Keratinocyte (primary cell): ENCODE measurements at places on chromosomes 11 and 22. TPM values are rescaled to one million over a fixed set of nuclear protein-coding genes. Genes with fewer than 3 reads are reported as not detected.

DNA sequence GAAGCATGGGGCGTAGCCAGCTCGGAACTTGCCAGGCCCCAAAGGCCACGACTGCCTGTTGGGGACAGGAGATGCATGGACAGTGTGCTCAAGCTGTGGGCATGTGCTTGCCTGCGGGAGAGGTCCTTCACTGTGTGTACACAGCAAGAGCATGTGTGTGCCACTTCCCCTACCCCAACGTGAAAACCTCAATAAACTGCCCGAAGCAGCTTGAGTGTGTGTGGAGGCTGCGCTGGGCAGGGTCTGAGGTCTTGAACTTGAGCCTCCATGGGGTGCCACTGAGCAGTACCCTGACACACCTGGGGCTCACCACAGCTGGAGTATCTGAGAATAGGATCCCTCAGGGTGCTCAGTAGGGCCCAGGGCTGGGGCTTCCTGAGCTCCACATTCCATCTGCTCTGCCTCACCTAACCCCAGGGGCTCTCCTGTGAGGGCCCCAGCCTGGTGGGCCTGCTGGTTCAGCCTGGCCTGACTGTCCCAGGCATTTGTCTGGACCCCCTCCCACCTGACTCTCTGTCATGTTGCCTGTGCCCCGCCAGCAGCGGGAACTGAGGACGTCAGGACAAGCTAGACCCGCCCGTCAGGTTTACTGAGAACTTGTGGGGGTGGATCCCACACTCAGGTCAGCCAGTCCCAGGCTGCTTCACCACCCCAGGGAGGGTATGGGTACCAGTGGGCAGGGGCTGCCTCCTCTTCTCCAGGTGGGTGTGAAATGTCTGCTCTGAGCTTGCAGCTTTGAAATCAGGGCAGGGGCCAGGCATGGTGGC lies 3.2 kb downstream of the RASSF7 start:
- no peak overlapping the region for H3K27ac ChIP-seq
- peaks cover 23% of the 10 kb centered on the region for H3K4me1 ChIP-seq
- H3K27me3 ChIP-seq, result no peaks in the 10 kb centered on the region
- H3K36me3 ChIP-seq, result peaks cover 4% of the 10 kb centered on the region
- no peak overlapping the region for H3K4me3 ChIP-seq

- peaks cover 10% of the 10 kb centered on the region for H3K4me1 ChIP-seq
- no peak overlapping the region for H3K4me3 ChIP-seq
- H3K27ac ChIP-seq, result no peak overlapping the region
- H3K27me3 ChIP-seq, result peaks cover 11% of the 10 kb centered on the region
- no peaks in the 10 kb centered on the region for H3K36me3 ChIP-seq
Measured at GRCh38 chr22:20967697-20968211, 699 bp downstream of the AIFM3 start.

DNA sequence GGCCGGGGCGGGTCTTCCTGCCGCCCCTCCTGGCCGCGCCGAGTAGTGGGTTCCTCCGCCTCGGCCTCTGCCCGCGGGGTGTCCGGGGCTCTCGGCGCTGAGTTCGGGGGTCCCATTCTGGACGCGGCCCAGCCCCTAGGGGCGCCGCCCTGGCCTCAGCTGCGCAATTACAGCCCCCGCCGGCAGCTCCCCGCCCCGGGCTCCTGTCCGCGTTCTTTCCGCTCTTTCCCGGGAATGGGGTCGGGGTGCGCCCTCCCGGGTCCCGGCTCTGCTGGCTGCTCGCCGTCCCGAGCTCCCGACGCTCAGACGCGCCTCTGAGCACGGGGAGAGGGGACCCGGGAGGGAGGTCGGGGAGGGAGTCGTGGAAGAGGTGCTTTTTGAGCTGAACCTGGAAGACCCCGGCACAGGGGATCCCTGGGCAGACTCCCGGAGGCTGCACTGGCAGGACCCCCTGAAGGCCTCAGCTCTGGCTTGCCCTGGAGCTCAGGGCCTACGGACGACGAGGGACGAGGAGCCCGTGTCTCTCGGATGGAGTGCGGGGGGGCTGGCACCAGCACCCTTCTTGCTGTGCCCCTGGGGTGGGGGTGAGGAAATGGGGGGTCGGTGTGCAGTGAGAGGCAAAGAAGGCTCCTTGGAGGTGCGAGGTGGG lies 558 bp downstream of the TSPAN4 start:
- no peaks in the 10 kb centered on the region for H3K27me3 ChIP-seq
- H3K4me3 ChIP-seq, result peak overlapping the region; percentile 95
- H3K4me1 ChIP-seq, result peaks cover 59% of the 10 kb centered on the region
- peak overlapping the region; percentile 74 for H3K27ac ChIP-seq
- no peak for DNase-seq
- peaks cover 25% of the 10 kb centered on the region for H3K36me3 ChIP-seq

DNA sequence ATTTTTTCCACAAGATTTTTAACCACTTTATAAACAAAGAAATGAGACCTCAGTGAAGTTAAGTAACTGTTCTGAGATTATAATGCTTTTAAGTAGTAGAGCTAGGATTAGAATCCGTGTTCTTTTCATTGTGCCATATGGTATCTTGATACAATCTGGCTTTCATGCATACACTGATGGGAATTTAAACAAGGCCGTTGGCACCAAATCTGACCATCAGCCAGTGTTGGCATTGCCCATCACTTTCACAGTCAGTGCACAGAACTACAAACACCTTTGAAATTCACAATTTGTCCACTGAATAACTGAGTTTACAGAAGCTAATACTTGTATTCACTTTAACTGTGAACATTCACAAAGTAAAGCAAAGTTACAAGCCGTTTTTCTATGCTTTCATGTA lies 1228.0 kb downstream of the TBC1D22A start:
- H3K4me3 ChIP-seq, result no peak overlapping the region
- no peaks in the 10 kb centered on the region for H3K27me3 ChIP-seq
- DNase-seq, result no peak
- H3K36me3 ChIP-seq, result no peaks in the 10 kb centered on the region

DNA sequence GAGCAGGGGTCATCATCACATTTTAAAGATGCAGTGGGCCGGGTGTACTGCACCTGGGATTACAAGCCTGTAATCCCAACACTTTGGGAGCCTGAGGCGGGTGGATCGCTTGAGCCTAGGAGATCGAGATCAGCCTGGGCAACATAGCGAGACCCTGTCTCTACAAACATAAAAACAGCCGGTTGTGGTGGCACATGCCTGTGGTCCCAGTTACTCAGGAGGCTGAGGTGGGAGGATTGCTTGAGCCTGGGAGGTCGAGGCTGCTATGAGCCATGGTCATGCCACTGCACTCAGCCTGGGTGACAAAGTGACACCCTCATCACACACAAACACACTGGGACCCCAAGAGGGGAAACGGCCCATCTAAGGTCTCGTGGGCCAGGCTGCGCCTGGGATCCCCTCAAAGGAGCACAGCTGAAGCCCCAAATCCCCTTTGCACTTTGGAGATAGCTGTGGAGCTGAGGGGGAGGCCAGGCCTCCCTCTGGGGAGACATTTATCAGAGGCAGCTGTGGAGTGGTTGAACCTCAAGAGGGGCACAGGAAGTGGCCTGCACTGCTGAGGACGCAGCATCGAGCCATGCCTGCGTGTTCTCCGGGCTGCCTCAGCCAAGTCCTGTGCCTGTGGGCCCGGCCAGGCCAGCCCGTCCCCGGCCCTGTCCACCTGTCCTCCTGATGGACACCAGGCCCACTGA lies 27.5 kb downstream of the OSBPL5 start:
- H3K4me1 ChIP-seq, result no peaks in the 10 kb centered on the region
- no peak overlapping the region for H3K4me3 ChIP-seq
- no peak for DNase-seq
- H3K36me3 ChIP-seq, result no peaks in the 10 kb centered on the region
- H3K27me3 ChIP-seq, result no peaks in the 10 kb centered on the region

DNA sequence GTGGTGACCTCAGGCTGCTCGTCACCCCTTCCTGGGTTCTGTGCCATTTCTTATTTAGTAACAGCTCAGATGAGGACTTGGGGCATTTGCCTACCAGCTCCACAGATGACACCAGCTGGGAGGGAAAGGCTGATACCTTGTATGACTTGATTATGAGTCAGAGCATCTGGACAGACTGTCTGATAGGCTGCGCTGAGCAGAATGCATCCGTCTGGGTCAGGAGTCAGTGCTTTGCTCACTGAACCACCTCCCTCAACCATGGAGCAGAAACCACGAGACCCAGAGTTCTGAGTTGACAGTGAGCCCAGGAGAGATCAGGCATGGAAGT lies 6.8 kb downstream of the ST14 start:
- peak overlapping the region; percentile 81 for H3K27ac ChIP-seq
- H3K27me3 ChIP-seq, result no peaks in the 10 kb centered on the region
- H3K36me3 ChIP-seq, result peaks cover 2% of the 10 kb centered on the region
- no peak overlapping the region for H3K4me3 ChIP-seq
- peaks cover 51% of the 10 kb centered on the region for H3K4me1 ChIP-seq
- DNase-seq, result peak; percentile 92

DNA sequence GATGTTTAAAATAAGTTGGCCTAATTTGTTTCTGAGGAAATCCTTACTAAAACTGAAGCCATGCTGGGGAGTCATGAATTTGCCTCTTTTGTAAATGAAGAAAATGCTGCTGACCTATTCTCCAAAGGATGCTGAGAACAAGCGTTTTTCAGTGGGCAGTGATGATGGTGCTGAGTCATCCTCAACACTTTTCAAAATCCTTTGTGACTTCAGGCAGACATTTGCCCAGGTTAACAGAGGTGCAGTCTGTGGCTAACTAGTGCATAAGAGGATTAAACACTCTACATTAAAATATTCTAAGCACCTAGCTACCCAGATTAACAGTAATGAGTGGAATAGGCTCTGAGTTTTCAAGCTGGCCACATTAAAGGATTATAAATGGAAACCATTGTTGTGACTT lies 509.0 kb downstream of the DLG2 start:
- H3K4me1 ChIP-seq, result peaks cover 3% of the 10 kb centered on the region
- no peaks in the 10 kb centered on the region for H3K36me3 ChIP-seq
- H3K27ac ChIP-seq, result no peak overlapping the region
- no peak overlapping the region for H3K4me3 ChIP-seq
- H3K27me3 ChIP-seq, result no peaks in the 10 kb centered on the region

DNA sequence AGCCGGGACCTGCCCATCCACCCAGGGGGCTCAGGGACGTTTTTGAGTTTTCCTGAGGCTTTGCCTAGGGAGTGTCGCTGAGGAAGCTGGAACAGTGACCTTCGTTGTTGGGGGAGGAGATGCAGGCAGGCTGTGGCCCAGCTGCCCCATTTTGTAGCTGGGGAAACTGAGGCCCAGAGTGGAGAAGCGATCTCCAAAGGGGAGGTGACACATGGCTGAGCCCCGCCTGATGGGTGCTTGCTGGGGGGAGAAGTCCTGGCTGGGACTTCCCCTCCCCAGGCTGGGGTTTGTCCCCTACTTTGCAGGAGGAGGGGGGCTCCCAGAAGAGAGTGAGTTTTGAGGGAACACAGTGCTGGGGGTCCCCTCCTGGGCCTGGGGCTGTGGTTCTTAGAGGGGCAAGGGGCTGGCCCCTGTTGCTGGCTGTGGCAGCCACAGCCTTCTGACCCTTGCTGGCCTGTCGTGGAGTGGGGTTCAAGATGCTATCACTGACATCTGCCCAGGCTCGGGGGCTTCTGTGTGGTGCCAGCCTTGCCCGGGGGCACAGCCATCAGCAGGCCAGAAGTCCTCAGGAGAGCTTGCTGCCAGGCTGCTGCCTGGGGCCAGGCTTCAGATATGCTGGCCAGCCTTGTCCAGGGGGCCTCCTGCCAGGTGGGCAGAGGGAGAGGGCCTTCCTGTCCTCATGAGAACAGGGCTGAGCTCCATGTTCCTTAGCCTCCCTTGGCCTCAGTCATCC lies 21.4 kb downstream of the KCNQ1 start:
- DNase-seq, result no peak
- no peaks in the 10 kb centered on the region for H3K4me1 ChIP-seq
- no peak overlapping the region for H3K4me3 ChIP-seq
- peaks cover 4% of the 10 kb centered on the region for H3K27me3 ChIP-seq
- H3K36me3 ChIP-seq, result no peaks in the 10 kb centered on the region
- H3K27ac ChIP-seq, result no peak overlapping the region

GRCh38 chr22:43474161-43475101 lies 62.6 kb downstream of the MPPED1 start:
- no peaks in the 10 kb centered on the region for H3K27me3 ChIP-seq
- no peak overlapping the region for H3K27ac ChIP-seq
- DNase-seq, result no peak
- H3K4me3 ChIP-seq, result no peak overlapping the region
- H3K4me1 ChIP-seq, result no peaks in the 10 kb centered on the region

DNA sequence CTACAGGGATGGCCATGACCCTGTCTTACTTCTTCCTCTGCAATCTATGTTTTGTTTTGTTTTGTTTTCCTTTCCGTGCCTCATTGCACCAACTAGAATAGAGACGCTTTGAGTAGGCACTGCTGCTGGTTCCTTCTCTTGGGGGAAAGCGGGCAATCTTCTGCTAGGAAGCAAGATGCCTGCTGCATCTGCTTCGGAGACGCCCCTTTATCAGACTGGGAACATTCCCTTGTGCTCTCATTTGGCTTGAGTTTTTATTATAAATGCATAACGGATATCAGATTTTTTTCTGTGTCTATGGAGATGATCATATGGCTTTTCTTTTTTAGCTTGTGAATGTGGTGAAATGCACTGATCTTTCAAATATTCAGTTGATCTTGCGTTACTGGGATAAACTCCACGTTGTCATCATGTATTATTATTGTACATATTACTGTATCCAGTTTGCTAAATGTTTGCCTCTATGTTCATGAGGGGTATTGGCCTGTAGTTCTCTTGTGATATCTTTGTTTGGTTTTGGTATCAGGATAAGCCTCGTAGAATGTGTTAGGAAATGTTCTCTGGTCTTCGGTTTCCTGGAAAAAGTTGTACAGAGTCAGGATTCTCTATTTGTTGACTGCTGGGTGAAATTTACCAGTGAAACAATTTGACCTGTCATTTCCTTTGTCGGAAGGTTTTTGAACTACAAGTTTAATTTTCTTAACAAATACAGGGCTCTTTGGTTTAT lies 23.4 kb upstream of the KRTAP5-6 start:
- no peak overlapping the region for H3K4me3 ChIP-seq
- no peaks in the 10 kb centered on the region for H3K4me1 ChIP-seq
- peaks cover 32% of the 10 kb centered on the region for H3K27me3 ChIP-seq
- no peak for DNase-seq
- no peaks in the 10 kb centered on the region for H3K36me3 ChIP-seq
- no peak overlapping the region for H3K27ac ChIP-seq

DNA sequence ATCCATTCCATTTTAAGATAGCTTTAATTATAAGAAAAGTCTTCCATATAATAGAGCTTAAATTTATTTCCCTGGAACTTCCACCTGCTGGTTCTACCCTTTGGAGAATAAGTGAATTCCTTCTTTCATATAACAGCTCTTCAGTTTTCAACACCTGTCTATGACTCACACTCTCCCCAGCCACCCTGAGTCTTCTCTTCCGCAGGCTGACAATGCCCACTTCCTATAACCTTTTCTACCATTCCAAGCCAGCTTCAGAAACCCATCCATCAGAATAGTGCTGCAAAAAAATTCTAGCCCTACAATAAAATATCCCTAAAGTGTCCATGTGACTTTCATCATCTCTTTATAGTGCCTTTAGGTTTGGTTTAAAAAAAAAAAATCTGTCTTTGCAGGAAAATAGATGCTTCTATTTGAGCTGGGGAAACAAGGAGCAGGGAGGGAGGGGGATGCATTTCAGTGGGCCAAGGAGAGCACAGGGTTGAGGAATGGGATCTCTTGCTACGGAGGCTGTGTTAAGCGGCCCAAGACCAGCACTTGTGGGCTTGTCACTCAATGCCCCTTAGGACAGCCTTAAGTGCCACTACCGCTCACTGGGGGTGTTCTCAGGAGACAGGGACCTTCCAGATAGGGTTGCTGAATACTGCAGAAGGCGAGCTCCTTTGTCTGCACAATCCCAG lies 178.6 kb downstream of the DSCAML1 start:
- H3K27me3 ChIP-seq, result peaks cover 9% of the 10 kb centered on the region
- no peak overlapping the region for H3K27ac ChIP-seq
- no peaks in the 10 kb centered on the region for H3K4me1 ChIP-seq
- DNase-seq, result no peak
- H3K4me3 ChIP-seq, result no peak overlapping the region
- H3K36me3 ChIP-seq, result no peaks in the 10 kb centered on the region

Gene OTOG
- not detected in 3 replicates for polyA plus RNA-seq

Gene TRPT1
- polyA plus RNA-seq, result 15.5 to 20.3 TPM (median 18.3 TPM) in 3 replicates

Gene CYB5R2
- polyA plus RNA-seq, result 24.7 to 37.0 TPM (median 34.3 TPM) in 3 replicates
